ENCODE measurements at places on chromosomes 16 and 17.
A peak's percentile ranks its signal among the peaks of the same experiment; 100 is the strongest.

GRCh38 chr17:65191811-65192740 lies 54.9 kb downstream of the RGS9 start:
- no peak for DNase-seq

DNA sequence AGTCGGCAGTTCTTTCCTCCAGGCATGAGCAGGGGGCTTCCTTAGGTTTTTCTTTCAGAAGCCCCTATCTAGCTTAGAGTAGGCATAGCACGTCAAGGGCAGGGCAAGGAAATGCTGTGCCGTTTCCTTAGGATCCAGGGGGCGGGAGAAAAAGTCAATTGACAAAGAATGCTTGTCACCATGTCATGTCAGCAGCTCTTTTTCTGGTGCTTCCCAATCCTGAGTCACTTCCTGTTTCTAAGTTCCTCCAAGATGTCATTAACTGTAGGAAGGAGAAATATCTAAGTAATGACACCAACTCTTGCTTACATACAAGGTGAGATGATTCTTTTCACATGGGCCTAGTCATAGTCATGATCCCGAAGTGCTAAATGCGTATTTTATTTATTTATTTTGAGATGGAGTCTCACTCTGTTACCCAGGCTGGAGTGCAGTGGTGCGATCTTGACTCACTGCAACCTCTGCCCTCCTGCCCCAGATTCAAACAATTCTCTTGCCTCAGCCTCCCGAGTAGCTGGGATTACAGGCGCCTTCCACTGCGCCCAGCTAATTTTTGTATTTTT lies 35.2 kb downstream of the GJC1 start:
- peak; percentile 92 for DNase-seq

DNA sequence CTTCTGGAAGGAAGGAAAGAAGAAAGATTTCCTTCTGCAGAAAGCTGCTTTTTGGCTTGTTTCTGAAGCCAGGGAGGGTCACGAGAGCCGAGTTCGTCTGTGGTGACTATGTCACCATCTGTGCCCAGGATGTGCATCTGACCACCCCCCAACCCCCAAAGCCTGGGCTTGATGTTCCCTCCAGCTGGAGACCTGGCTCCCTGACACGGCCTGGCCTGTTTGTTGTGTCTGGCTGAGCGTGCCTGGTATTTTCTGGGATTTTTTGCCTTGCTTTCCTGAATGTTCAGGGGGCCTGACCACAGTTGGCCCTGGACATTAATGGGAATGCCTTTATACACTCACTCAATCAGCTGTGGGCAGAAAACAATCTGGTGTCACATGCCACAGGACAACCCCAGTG lies 38.9 kb downstream of the LGALS9 start:
- DNase-seq: no peak

DNA sequence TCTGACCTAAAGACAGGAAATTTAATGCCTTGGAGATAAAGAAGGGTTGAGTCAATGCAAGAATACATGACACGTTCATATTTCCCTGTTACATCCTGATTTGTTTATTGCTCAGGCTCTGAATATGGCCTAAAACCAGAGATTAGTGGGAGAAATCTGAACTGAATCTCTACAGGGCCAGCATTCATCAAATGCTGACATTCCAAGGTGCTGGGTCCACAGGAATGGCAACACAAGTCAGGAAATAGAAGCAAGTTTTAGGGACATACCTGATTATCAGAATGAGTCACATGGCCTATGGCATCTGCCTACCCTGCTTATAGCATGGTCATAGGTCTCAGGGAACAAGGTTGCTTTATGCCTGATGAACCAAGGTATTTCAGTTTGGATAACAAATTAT lies 117.4 kb upstream of the CES5A start:
- DNase-seq: no peak

DNA sequence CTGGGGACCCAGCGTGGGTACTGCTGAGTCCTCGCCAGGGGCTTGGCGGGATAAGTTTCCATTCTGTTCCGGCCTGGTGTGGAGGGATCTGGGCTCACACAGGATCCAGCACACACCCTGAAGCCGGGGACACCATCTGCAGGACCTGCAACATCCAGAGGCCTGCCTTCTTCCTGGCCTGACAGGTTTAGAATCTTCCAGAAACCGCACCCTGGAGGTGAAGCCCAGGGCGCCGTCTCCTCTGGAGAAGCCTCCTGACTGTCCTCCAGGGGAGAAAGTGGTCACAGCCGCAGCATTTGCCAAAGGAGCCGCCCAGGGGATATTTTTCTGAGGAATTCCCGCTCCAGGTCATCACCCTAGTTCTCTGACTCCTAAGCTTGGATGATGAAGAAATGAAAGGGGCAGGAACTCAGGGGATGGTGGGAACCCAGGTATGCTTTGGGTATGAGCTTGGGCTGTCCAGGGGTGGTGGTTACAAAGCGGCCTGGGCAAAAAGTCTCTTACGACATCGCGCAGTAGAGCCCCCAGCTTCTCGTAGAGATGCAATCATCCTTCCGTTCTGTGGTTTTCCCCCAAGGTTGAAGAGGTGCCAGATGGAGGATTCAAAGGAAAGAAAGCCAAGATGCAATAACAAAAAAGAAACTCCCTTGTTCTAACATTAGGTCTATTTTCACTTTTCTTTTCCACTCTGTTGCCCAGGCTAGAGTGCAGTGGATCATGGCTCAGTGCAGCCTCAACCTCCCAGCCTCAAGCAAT lies 9.1 kb upstream of the CRISPLD2 start:
- DNase-seq: no peak

- DNase-seq: no peak
Measured at GRCh38 chr17:16377941-16378341, 3.0 kb upstream of the UBB start.

DNA sequence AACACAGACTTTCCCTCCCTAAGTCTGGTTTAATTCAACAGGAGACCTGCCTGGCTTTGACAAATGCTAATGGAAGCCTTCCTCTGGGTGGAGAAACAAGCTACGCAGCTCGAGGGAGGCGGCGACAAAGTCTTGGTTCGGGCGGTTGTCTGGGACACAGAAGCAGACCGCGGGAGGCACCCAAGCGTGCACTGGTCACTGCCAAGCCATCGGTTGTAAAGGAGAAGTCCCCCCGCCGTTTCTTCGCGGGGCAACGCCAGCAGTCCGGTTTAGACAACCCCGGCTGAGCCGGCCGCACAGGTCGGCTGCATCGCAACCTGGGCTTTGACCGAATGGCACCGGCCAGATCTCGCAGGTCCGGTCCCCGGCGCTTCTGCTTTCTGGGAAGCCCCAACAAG lies 586 bp downstream of the GLYR1 start:
- DNase-seq: no peak

DNA sequence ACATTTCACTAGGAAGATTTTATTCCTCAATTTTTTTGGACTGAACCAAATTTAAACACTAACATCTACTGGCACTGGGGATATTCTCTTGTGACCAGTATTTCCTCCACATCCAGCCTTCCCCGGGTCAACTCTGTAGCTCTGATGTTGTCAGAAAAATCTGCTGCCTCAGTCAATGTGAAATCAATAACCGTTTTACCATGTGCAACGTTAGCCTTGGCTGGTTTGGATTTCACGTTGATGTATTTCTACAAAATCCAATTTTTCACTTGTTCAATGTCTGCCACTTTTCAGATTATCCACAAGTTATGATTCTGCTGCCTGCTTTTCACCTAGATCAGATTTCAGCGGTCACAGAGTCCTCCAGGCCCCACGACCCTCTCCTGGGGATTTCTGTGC lies 7.1 kb downstream of the SGCA start:
- DNase-seq: no peak

- DNase-seq: no peak
Measured at GRCh38 chr17:17494499-17494869, 1.7 kb downstream of the RASD1 start.

- DNase-seq: no peak
Measured at GRCh38 chr16:67459861-67460150, 21.2 kb downstream of the ATP6V0D1 start.

DNA sequence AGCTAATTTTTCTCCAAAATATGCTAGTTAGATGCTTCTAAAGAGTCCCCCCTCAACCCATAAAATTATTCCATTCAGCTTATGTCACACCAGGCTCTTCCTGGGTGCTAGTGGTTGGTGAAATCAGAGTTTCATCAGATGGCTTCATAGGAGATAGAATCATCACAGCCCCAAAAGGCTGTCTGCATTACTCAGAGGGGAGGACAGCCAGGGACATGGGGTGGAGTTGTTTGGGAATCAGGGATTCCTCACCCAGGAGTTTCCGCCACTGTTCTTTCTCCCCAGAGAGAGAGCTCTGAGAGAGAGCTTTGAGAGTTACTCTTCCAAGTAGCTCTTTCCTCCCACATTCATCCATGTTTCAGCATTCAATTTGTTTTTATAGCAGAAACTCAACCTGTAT lies 288 bp upstream of the KRT34 start:
- no peak for DNase-seq
